ENCODE measurements at places on chromosomes 12 and 14.

DNA sequence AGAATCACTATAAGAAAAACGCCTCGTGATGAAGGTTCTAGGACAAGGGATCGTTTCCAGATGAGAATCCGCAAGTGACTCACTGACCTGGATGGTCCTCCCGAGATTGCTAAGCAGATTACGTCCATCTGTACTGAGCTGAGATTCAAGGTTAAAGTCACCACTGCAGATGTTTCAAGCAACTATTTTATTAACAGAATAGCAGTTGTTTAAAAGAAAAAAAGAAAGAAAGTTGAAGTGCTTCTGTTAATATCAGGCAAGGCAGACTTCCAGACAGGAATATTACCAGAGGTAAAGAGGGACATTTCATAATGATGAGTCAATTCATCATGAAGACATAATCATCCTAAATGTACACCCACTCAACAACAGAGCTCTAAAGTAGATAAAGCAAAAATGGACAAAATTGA lies 17.9 kb downstream of the PXN start:
- no peak for DNase-seq

DNA sequence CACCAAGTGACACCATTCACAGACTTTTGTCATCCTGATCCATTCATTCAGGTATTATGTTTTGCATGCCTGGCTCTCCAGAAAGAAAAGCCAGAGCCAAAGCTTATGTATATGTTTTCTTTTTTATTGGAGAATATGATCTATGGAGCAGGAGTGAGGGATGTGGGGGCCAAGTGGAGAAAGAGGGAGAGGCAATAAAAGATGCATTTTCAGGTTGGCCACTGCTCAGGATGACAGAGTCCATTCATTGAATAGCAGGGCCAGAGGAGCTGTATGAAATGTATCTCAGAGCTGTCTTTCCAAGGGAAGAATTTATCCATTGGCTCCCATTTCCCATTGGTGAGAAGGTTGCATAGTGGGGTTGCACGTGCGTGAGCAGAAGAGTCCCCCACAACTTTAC lies 416.1 kb downstream of the ATP23 start:
- no peak for DNase-seq

GRCh38 chr12:55847603-55848291 lies 5.0 kb upstream of the MMP19 start:
- no peak for DNase-seq

GRCh38 chr14:49875640-49876198 lies 17.2 kb upstream of the ARF6 start:
- no peak for DNase-seq

- DNase-seq, result no peak
Observed at GRCh38 chr12:9049520-9050133, 60.3 kb downstream of the KLRG1 start.

GRCh38 chr14:104935955-104936354 lies 11.3 kb downstream of the PLD4 start:
- DNase-seq, result no peak

DNA sequence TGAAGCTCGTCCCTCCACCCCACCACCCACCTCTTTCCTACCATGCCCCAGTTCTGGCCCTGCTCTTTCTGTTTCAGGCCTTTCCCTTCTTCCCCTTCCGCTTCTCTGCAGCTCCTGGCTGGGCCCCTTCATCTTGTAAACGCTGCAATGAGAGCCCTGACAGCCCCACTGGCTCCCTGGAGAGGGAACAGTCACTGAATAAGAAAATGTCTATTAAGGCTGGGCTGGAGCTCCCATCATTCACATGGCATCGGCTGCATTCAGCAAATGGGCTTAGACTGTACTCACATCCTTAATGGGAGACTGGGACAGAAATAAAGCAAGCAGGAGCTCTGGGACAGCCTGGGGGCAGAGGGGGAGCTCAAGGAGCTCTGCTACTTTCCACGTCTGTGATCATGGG lies 45.2 kb upstream of the TUNAR start:
- no peak for DNase-seq

DNA sequence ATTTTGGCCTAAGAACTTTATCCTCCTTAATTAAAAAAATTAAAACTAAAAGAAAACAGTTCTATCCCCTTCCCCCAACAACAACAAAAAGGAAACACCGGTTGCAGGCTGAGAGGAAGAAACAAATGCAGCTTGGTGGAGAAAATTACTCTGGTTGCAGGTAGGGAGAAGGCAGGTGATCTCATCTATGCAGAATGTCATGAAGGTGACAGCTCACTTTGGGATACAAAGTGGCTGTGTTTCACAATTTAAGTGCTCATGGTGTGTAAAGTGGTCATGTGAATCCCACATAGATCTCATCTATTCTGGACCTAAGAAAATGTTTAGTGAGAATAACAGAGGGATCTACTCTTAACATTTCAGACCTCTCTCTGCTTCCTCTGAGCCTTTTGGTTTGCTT lies 219.7 kb upstream of the PKP2 start:
- no peak for DNase-seq

DNA sequence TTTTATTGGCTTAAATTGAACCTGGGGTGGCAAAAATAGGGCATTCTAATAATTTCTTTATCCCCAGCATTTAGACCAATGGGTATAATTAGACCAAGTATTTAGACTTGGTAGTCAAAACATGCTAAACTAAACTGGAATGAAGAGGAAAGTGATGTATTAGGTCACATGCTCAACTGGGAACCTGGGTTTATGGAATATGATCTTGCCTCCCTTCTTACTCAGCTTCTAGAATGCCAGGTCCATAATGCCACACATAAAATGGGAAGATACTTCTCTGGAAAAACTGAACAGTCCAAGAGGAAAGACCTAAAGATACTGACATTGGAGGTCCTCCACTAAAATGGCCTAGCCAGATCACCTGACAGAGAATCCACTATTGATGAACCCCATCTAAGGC lies 6.2 kb upstream of the BIN2 start:
- DNase-seq, result no peak

DNA sequence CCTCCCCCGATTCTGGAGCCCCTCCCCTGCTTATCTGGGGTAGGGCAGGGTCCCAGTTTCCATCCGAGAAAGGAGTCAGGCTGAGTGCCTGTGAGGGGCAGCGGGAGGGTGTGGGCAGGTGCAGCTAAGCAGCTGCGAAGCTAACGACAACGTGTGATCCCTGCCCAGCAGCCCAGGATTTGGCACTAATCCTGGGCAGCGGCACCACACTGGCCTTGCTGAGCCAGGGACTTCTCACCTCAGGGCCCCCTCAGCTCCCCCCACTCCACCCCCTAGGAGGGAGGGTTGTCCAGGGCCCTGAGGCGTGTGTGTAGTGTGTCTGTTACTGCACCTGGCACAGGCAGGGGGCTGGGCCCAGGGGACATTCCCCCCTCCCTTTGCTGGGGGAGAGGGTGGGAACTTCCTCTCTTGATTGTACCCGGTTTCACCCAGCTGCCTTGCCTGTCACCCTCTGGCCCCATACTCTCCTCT lies 1.8 kb downstream of the SMIM41 start:
- no peak for DNase-seq

DNA sequence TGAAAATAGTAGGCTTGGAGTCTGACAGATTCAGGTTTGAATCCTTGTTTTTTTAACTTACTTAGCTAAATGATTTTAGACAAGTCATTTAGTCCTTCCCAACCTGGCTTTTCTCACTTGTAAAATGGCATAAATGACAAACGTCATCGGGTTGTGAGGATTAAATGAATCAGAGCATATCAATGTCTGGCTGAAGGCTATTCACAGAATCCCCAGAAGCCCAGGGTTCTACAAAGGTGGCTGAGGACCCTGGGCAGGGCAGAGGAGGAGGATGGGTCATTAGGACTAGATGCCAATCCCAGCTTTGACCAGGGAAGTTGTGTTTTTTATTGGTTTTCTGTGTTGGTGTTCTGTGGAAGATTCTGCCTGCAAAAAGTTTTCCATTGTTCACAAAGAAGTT lies 7.6 kb upstream of the PTPRB start:
- no peak for DNase-seq

DNA sequence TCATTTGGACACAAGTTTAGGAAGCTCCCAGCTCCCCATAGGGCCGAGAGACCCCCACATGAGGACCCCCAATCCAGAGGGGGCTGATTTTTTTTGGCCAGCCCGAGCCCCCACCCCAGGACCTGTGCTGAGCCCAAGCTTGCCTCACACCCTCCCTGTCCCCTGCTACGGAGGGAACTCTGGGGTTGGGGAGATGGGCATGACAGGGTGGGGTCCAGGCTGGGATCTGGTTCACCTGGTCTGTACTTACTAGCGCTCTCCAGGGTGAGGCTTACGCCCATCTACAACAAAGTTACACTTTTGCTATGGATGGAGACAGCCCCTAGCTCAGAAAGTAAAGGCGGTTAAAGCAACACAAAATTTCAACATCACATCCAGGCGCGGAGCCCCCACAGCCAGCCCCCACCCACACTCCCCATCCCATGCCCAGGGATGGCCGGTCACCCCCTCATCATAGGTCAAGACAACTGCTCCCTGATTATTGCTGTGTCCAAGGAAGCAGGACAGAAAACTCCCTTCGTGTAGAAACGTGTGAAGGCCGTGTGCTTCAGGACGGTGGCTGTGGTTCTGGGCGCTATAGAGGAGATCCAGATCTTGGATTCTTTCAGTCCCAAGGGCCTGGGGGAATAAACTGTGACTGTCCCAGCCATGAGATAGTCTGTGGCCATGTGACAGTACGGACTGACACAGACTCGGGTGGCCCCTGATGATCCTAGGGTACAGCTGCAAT lies 10.7 kb downstream of the SLC25A29 start:
- no peak for DNase-seq

- DNase-seq, result no peak
Observed at GRCh38 chr14:21350539-21350938, 33.3 kb downstream of the SUPT16H start.

DNA sequence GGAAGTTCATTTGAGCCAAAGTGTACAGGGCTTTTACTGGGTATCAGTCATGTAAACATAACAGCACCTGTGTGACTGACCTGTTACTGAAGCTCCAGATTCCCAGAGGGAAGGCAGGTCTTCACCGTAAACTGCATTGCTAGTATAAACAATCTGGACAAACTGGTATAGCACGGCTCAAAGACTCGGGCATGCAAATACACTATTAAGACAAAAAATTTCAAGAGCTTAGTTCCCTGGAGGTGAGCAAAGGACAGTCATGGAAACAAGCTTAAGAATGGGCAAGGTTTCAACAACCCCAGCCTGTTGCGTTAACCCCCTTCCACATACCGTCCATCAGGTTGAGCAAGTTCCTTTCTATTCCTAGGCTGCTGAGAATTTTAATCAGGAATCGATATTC lies 9.4 kb downstream of the PARP11 start:
- DNase-seq, result no peak

DNA sequence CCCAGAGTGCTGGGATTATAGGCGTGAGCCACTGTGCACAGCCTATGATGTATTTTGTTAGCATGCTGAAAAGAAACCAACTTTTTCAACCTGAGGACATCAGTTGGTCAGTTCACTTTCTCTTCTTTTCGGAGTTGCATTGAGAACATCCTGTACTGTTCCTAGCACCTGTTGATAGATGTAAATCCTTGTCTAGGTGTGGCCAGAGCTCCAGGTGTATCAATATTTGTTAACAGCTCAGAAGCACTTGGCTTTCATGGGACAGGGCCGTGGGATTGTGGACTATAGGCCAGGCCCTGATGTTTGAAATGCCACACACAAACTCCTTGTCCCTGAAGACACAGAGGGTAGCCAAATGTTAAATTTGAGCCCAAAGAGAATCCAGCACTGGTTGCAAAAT lies 14.9 kb downstream of the HCAR2 start:
- no peak for DNase-seq

DNA sequence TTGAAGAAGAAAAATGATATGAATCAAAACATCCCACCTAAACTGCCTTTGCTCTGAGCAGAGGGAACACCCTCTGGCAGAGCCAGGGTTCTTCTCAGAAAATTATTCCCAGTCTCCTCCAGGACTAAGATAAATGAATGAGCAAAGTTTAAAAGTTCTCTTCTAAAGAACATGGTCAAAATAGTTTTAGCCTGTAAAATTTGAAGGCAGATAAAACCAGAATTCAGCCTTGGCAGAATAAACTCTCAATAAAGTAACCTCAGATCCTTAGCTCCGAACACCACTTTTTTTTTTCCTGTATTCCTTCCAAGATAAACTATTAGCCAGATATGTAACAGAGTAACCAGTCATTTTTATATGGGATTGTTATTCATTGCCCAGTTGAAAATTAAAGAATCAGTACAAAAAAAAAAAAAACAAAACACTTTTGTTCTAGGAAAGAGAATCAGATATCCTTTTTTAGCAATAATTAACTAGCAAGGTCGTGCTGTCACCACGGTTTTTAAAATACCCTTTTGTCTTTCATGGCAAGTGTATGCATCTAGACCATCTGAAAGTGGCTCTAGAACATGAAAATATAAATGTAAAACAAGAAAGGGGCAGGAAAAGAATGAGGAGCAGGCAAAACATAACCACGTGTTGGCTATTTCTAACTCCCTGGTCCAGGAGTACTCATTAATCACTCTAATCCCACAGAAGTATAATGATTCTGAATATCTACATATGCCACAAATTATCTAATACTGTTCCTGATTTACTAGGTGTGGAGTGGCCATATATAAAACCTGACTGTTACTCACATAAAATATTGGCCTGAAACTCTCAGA lies 60.8 kb downstream of the CAPZA3 start:
- no peak for DNase-seq

DNA sequence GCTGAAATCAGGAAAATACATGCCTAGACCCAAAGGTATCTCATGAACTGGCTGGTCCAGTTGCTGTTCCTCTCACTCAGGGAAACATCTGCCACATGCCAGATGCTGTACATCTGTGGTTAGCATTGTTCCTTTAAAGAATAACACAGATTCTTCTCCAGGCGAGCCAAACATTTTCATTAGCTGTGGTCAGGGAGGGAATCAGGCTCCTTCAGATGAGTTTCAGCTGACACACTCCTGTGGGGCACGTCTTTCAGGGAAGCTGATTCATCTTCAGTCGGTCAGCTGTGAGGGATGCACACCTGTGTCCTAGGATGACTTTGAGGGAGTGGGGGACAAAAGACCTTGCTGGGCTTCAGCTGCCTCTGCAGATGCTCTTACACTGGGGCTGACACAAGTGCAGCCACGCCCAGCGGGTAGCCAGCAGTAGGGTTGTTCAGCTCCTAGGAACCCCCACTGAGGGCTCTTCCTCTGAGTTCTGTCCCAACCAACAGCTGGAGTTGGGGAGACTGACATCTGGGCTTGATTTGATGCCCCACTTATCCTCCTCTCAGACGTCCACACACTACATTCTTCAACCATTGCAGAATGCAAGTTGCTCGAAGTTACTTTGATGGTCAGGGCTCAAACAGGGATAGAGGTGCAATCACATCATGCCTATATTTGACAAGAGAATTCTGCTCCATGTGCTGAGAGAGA lies 155.0 kb downstream of the NUAK1 start:
- DNase-seq, result no peak

- peak; percentile 17 for DNase-seq
Observed at GRCh38 chr12:30847259-30847658, 79.3 kb upstream of the TSPAN11 start.

- DNase-seq, result no peak
Observed at GRCh38 chr12:3772380-3772779, 19.5 kb upstream of the CRACR2A start.

- no peak for DNase-seq
Observed at GRCh38 chr14:74619672-74620131, 7.7 kb upstream of the LTBP2 start.
